ENCODE measurements at places on chromosomes 6 and 20.

DNA sequence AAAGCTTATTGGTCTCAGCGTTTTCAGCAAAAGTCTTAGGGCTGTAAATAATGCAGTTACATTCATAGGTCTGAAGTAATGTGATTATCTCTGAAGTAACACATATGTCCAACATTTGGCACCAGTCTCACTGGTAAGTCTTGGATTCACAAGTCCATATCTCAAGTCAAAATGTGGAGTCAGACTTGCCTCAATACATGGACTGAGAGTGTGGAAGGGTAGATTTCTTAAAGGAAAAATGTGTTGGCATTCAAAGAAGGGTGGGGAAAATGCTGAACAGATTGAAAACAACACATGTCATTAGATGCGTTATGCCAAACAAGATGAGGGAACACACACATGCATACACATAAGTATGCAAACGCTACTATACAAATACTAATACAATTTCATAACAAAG, 989.0 kb upstream of the MANEA start:
- no peaks in the 10 kb centered on the region for H3K4me1 ChIP-seq
- no peaks in the 10 kb centered on the region for H3K36me3 ChIP-seq
- no peak overlapping the region for H3K4me3 ChIP-seq

DNA sequence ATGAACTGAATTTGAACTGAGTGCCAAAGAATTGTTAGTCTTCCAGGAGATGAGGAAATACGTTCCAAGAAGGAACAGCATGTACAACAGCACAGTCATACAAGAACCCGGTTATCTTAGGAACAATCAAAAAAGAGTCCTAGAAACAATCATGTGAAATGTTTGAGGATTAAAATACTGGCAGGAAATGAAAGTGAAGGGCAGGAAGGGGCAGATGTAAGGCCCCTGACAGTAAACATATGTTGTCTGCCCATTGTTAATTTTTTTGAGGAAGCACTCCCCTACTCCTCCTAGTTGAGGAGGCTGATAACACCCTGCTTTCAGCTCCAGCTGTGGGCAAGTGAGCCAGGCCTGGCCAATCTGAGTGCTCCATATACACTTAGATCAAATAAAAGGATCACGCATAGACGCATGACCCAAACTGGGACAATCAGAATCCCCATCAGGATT, 220.9 kb downstream of the HACE1 start:
- H3K27ac ChIP-seq: no peak overlapping the region
- H3K27me3 ChIP-seq: no peaks in the 10 kb centered on the region
- no peaks in the 10 kb centered on the region for H3K36me3 ChIP-seq
- H3K4me3 ChIP-seq: no peak overlapping the region
- no peaks in the 10 kb centered on the region for H3K4me1 ChIP-seq
- no peak for DNase-seq

DNA sequence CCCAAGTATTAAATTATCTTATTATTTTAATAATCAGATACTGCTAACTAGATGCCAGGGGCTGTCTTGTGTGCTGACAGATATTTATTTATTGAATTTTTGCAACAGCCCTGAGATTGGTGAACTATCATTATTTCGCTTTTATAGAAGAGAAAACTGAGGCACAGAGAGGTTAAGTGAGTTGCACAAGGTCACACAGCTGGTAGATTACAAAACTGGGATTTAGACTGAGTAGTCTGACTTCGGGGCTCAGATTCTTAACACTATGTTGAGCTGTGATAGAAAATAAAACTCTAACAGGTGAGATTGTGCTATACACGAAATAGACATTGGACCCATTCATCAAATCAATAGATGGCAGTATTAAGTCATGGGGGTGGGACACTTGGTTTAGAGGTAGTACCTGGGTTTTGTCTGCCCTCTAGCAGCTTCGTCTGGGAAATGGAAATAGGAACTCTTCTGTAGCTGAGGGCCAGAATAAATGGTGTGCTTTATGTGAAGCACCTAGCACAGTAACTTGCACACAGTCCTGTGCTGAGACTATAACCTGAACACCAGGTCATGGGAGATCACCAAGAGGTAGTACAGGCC, 113.4 kb downstream of the B3GAT2 start:
- no peaks in the 10 kb centered on the region for H3K4me1 ChIP-seq
- H3K27me3 ChIP-seq: no peaks in the 10 kb centered on the region
- DNase-seq: peak; percentile 57
- H3K4me3 ChIP-seq: no peak overlapping the region

- H3K4me3 ChIP-seq: no peak overlapping the region
- no peak for DNase-seq
- no peaks in the 10 kb centered on the region for H3K27me3 ChIP-seq
- peaks cover 3% of the 10 kb centered on the region for H3K4me1 ChIP-seq
Observed at GRCh38 chr6:159916752-159917151, 26.0 kb downstream of the MAS1 start.

DNA sequence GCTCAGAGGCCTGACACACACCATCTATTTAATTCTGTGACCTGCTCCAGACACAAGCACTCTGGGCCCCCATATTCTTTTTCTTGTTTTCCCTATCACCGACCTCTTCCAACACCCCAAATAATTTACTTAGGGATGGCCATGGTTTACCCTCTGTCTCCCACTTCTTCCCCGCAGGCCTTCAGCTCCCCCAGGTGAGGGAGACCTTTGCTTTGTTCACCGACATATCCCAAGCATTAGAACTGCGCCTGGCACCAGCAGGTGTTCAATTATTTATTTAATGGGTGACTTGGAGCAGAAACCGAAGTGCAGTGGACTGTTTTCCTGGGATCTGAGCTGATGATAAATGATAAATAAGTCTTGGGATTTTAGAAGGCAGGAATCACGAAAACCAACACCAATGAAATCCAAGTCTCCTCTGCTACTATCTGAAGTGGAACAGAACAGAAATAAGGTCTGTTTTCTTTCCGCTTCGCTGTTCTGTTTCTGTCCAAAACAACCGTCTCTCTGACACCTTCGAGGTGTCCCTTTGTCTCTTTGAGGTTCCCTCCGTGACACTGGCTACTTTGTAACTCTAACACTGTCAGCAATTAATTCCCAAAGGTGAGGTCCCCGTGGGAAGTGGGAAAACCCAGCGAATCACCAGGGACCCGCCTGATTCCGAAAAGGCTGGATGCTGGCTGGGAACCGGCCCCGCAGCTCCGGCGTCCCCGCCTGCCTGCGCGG, 1.1 kb upstream of the RIN2 start:
- H3K36me3 ChIP-seq: no peaks in the 10 kb centered on the region
- H3K4me1 ChIP-seq: peaks cover 33% of the 10 kb centered on the region
- DNase-seq: no peak
- H3K27ac ChIP-seq: no peak overlapping the region
- no peak overlapping the region for H3K4me3 ChIP-seq
- no peaks in the 10 kb centered on the region for H3K27me3 ChIP-seq

- no peak overlapping the region for H3K4me3 ChIP-seq
- no peaks in the 10 kb centered on the region for H3K27me3 ChIP-seq
- no peaks in the 10 kb centered on the region for H3K4me1 ChIP-seq
Observed at GRCh38 chr6:133254552-133255228, 13.5 kb downstream of the EYA4 start.

GRCh38 chr6:90764001-90764400, 177.1 kb upstream of the MAP3K7 start:
- no peak overlapping the region for H3K4me3 ChIP-seq
- no peaks in the 10 kb centered on the region for H3K36me3 ChIP-seq
- no peaks in the 10 kb centered on the region for H3K4me1 ChIP-seq
- no peak overlapping the region for H3K27ac ChIP-seq
- no peaks in the 10 kb centered on the region for H3K27me3 ChIP-seq

Measured in Karpas-422 (cell line).